Activated naive CD4-positive, alpha-beta T cell treated with anti-CD3 and anti-CD28 coated beads, Interleukin-2, amount 10 ng/mL, durations not matched to agents 7 days and 5 days (primary cell): ENCODE measurements at places on chromosomes 16 and 17.

DNA sequence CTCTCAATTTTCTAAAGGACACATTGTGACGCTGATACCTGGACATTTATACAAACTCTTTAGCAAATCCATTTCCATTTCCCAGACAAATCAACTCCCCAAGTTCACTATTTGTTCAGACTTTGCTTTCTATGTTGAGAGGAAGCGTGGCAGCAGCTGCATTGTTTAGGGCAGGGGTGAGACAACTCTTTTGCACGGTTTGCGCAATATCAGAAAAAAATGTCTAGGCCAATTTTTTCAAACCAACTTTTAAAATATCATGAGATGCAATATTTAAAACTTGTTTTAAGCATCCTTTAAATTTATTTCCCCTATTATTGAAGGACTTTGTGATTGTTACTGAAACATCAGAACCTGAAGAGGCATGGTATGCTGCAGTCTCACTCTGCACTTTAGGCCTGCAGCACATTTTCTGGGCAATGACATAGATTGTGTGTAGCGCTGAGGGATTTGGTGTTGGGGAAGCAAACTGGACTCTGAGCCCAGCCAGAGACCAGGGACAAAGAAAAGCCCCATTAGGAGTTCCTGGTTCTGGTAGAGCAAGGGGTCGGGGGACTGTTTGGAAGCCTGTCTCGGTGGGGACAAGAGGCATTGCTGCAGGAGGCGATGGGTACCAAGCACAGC lies 6.4 kb upstream of the CCDC182 start:
- no peak for DNase-seq

DNA sequence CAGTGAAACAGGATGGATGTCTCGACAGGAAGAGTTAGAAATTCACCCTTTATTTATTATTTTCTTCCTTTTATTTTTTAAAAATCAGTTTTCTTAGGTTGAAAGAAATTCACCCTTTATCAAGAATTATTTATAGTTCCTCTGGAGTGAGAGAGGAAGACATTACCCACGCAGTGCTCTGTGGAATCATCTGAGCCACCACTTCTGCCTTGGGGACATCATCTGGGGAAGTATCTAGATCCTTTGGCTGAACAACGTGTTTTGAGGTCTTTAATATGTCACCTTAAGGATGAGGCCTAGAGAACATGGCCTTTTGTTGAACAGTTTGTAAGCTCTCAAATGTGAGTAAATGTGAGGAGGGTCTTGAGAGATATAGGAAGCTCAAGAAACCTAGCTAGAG lies 183.3 kb downstream of the UTP18 start:
- no peak for DNase-seq

DNA sequence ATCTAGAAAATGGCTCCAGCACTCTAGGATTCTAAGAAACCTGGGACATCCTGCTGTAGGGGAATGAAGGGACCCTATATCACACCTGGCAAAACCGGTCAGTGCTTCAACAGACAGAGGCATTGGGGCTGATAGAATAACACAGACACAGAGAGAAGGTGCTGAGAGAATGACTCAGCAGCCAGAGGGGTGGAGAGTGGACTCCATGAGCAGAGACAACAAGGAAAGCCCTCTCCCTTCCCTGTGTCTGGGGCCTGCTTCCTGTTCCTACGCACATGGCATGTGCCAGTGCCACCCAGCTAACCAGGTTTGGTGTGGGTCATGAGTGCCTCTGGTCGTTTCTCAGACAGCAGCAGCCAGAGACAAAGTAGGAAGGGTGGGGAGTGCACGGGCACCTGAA lies 140.3 kb downstream of the CCT6B start:
- DNase-seq, result no peak

GRCh38 chr16:56628486-56629350 lies 3.1 kb downstream of the MT1E start:
- no peak for DNase-seq
